ENCODE measurements at places on chromosomes 1 and 21.

DNA sequence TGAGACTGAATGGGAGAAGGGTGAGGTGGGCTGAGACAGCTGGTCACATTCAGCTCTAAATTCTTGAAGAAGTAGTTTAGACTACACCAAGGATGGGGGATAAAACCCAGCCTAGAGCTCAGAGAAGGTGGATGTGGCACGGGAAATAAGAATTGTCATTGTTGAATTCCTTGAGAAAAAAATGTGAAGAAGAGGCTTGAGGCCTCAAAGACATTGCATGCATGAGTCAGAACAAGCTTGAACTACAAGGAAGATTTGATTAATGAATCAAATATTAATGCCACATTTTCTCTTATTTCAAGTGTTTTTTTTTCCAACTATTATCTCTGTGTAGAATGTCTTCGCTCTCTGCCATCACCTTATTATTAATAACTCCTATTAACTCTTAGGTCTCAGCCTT is 58.9 kb downstream of the MAP3K7CL start:
- no peak for DNase-seq

GRCh38 chr1:107095647-107096046 is 39.2 kb downstream of the PRMT6 start:
- no peak for DNase-seq

DNA sequence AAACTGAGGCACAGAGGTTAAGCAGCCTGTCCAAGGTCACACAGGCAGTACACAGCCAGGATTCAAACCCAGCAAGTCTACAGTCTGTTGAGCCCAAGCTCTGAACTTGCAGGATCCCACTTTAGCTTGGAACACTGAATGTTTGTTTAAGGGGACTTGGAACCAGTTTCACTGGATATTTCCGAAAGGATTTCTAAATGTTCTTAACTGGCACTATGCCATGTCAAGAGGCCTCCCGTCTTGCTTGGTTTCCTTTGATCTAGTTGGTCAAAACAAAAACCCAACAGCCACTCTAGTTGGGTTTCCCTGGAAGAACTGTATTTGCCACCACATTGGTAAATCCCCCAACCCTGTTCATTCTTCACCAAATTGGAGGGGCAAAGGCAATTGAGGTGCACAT is 317.6 kb upstream of the KAZN start:
- DNase-seq: no peak

DNA sequence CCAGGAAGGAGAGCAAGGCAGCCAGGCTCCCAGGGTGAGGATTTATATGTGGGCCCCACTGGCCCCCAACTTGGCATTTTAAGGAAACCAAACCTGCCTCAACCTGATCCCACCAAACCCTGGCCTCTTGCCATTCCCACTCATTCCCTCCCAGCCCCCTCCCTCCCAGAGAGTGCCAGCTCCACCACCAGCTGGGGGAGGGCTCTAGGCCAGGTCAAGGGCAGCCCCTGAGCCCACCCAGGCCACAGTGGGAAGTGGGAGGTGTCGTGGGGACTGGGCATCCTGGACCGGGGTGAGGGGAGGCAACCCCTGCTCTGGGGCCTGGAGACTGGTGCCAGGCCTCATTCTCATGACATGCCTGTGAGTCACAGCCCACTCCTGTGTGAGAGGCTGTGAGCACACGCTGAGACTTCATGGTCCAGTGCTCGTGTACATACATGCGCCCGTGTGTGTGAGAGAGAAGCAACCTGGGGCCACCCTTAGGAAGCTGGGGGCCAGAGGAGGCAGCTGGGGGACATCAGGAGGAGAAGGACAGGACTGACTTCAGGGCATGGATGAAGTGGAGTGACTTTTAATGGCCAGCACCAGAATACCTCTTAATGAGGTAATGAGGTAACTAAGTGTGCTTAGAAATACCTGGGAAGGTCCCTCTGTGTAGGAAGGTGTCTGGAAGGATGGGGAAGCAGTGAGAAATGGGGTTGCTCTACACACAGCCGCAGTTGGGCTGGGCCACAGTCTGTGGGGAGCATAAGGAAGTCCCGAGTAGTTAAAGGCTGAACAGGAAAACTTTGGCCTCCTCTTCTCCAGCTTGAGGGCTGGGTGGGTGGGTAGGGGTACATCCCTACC is at the start of gene S100A2:
Gene S100A2, minus strand, starts transcription at position 316 of the 846 bp plus-strand sequence. CDS start 1,967 bp downstream, outside the sequence.
- DNase-seq: peak; percentile 53

- DNase-seq: no peak
Observed at GRCh38 chr1:158972841-158973240, 36.9 kb upstream of the IFI16 start.

- DNase-seq: no peak
Observed at GRCh38 chr1:57987523-57987922, 559.0 kb downstream of the OMA1 start.

DNA sequence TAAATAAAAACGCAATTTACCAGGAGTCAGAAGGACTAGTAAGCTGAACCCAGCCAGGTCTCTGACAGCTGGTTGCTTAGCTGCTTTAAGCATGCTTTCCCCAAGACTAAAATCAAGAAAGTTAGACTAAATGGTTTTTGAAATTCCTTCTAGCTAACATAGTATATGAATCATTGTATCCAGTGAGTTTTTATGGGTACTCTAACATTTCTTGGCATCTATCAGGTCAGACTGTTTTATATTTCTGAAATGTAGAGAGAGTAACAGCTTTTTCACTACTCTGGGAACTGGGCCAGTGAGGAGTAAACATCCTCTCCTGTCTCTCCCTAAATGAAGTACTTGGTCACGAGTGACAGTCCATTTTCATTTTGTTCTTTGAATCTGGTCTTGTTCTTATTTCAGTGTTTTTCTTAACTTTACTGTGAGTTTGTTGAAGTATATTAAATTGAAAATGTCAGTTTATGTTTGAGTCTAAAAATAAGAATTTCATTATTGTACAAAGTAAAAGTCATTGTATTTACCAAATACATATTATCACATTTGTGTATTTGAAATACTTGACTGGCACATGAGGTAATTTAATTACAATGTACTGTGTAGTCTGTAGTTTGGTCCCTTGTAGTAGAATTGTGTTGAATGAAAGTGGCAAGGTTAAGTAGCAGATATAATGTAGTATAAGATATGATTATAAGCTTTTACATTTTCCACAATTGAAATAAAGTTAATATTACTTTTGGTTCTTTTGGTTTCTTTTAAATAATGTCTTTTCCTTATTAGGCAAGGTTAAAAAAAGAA is 47.6 kb downstream of the PKN2 start:
- no peak for DNase-seq

GRCh38 chr1:147581459-147581858 is 40.2 kb downstream of the BCL9 start:
- no peak for DNase-seq

- DNase-seq: no peak
Observed at GRCh38 chr1:33231166-33231565, 25.1 kb upstream of the ZNF362 start.

DNA sequence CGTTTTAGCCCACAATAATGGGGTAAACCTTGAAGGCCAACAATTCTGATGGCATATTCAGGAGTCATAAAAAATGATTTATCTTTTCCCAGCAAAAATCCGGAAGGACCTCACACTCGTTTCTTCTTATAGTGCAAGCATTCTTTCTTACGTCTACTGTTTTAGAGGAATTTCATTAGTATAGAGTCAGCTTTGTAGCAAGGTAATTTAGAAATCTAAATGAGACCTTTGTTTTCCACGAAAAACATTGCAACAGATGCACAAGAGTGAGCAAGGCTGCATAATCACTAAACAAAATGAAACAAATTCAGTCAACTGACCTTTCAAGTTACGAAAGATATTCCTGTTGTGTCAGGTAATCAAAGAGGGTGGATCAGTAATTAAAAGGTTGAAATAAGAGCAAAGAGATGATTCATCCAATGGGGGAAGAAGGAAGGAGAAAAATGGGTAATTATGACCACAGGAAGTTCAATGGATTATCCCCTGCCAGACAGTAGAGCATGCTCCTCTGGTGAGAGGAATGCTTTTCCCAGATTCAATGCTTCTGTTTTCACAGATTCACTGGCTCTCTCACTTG is 560 bp upstream of the CSDE1 start:
- peak; percentile 7 for DNase-seq

GRCh38 chr21:29640080-29640508 is 299.7 kb downstream of the GRIK1 start:
- peak; percentile 86 for DNase-seq

GRCh38 chr1:161082483-161082882 is 6.9 kb downstream of the NECTIN4 start:
- DNase-seq: no peak

DNA sequence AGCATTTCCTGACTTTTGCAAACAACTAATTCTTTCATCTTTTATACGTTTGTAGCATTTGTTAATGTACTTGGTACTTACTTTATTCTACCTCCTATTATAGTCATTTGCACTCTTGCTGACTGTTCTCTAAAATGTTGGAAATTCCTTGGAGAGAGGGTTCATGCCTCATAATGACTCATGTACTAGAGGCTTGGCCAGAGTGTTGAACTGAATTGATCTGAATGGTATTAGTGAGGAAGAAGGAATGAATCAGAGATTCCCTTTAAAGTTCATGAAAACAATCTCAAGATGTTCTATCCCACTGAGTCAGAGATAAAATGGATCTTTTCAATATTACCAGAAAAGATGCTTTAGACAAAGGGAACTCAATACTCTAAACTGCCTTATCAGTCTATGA is 383.4 kb downstream of the SEC16B start:
- DNase-seq: no peak

GRCh38 chr1:244601336-244601735 is 51.6 kb upstream of the DESI2 start:
- no peak for DNase-seq

DNA sequence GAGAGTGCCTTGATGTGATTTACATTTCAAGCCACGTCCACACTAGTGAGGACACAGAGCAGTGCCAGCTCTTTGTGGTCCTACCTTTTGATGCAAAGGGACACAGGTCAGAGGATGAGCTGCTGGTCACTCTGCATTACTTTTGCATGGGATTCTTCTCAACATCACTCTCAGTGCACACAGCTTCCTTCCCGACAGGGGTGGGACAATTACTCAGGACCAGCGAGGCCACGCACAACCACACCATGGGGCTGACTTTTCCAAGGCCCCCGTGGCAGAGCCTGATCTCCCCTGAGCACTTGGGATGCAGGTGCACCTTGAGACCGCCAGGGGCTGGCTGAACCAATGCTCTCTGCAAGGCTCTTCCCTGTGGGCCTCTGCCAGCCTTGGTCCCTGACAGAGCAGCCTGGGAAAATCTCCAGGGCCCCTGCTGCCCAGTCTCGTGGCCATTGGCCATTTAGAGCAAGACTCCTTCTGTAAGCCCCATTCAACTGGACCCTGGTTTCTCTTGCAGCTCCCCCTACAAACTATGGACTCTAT is 13.2 kb upstream of the PRAMEF12 start:
- DNase-seq: no peak

DNA sequence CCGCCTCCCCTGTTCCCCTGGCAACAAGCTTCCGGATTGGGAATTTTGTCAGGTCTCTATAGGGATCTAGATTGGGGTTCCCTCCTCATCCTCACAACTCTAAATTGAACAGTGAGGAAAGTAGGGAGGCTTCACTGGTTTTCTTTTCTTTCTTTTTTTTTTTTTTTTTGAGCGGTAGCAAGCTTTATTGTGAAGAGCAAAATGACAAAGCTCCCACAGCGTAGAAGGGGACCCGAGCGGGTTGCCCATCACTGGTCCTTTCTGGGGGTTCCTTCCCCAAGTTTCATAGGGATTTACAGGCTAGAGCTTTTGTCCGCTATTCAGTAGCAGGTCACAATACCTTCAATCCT is 10.3 kb downstream of the ARHGEF2 start:
- no peak for DNase-seq

GRCh38 chr1:219574484-219575087 is 38.3 kb downstream of the ZC3H11B start:
- DNase-seq: no peak

- no peak for DNase-seq
Observed at GRCh38 chr1:53792806-53793205, 45.3 kb downstream of the NDC1 start.

GRCh38 chr1:156750711-156751450 is 594 bp downstream of the HDGF start:
- no peak for DNase-seq

Measured in inflammatory macrophage treated with lipopolysaccharide for 1 hour (primary cell).